Right cardiac atrium (tissue), 5 donors: ENCODE measurements at places on chromosomes 6 and 20. TPM values are rescaled to one million over a fixed set of nuclear protein-coding genes. Genes with fewer than 3 reads are reported as not detected.

- DNase-seq = no peak
Measured at GRCh38 chr20:14214046-14214445, 123.4 kb downstream of the FLRT3 start.

GRCh38 chr6:37305841-37306425 is 47.9 kb upstream of the RNF8 start:
- no peak for DNase-seq

PPP1R16B gene
- 4.9 TPM for polyA plus RNA-seq

ADTRP gene
- 0.05 TPM for polyA plus RNA-seq

COL11A2 gene
- 3.7 TPM for polyA plus RNA-seq

KIZ gene
- polyA plus RNA-seq = 16.1 TPM

MAFB gene
- polyA plus RNA-seq = 6.9 TPM
